ENCODE measurements at places on chromosomes 13 and 19. TPM values are rescaled to one million over a fixed set of nuclear protein-coding genes. Genes with fewer than 3 reads are reported as not detected.

GRCh38 chr19:43507880-43508279 is 3.3 kb upstream of the PHLDB3 start:
- H3K36me3 ChIP-seq: peaks cover 23% of the 10 kb centered on the region
- H3K4me3 ChIP-seq: no peak overlapping the region
- H3K4me1 ChIP-seq: peaks cover 17% of the 10 kb centered on the region
- no peaks in the 10 kb centered on the region for H3K27me3 ChIP-seq

DNA sequence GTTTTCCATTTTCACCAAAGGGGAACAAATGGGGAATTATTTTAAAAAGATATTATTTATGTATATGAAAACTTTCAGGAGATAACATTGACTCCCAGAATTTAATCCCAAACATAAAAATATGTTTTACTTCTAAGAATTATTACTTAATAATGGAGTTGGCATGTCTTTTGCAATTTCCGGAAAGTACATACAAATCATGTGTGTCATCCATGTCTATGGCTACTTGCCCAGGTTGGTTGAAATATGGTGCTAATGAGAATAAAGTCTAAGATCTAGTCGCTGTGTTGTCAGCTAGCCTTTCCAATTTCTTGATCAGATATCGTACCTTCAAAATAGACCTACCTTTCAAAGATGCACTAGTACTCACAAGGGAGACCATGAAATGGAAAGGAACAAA is 1003.2 kb upstream of the PCDH20 start:
- no peaks in the 10 kb centered on the region for H3K27me3 ChIP-seq
- H3K4me1 ChIP-seq: no peaks in the 10 kb centered on the region
- no peak overlapping the region for H3K27ac ChIP-seq
- H3K4me3 ChIP-seq: no peak overlapping the region
- H3K36me3 ChIP-seq: no peaks in the 10 kb centered on the region

DNA sequence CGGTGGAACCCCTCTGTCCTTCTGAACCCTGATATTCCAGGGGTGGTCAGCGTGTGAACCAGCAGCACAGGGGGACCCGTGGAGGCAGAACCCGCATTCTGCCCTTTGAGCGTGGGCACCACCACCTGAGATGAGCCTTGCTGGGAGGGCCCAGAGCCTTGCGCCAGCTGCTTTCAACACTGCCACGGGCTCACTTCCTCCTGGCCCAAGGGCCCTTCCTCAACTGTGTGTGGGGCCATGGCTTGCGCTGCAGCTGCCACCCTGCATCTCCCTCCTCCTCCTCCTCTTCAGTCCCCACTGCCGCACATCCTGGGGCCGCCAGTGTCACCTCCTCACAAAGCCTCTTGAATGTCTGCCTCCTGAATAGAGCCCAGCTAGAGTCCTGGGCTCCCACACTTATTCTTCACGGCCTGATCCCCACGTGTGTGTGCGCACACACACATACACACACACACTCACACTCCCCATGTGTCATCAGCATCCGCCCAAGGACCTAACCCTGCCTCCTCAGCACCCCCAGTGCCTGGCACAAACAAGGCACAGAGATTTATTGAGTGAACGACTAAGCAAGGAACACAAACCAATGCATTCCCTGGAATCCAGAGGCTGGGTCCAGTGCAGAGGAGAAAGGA is 26.9 kb upstream of the TMEM160 start:
- H3K27ac ChIP-seq: no peak overlapping the region
- no peaks in the 10 kb centered on the region for H3K27me3 ChIP-seq
- H3K4me1 ChIP-seq: peaks cover 10% of the 10 kb centered on the region
- H3K4me3 ChIP-seq: no peak overlapping the region

DNA sequence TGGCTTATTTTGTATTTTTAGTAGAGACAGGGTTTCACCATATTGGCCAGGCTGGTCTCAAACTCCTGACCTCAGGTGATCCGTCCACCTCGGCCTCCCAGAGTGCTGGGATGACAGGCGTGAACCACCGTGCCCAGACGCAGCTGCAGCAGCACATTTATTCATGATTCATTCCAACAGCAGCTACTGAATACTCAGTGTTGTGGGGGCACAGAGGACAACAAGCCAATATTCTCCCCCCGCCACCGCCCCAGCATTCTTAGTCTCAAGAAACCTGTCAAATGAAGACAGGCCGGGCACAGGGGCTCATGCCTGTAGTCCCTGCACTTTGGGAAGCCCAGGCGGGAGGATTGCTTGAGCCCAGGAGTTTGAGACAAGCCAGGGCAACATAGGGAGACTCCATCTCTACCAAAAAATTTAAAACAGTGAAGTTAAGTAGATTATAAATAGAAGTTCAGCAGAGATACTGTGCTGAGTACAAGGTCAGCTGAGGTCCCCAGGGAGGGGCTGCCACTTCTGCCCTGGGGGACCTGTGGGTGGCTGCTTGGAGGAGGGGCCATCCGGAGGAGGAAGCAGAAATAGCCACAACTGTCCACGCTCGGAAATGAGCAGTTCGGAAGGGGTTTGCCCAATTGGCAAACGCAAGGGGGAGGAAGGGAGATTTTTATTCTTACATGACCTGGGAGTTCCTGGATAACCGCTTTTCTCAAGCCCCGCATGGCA is 4.3 kb downstream of the DOT1L start:
- peaks cover under 1% of the 10 kb centered on the region for H3K36me3 ChIP-seq
- DNase-seq: peak; percentile 65
- H3K27ac ChIP-seq: peak overlapping the region; percentile 95
- H3K4me1 ChIP-seq: peaks cover 79% of the 10 kb centered on the region
- H3K27me3 ChIP-seq: no peaks in the 10 kb centered on the region

DNA sequence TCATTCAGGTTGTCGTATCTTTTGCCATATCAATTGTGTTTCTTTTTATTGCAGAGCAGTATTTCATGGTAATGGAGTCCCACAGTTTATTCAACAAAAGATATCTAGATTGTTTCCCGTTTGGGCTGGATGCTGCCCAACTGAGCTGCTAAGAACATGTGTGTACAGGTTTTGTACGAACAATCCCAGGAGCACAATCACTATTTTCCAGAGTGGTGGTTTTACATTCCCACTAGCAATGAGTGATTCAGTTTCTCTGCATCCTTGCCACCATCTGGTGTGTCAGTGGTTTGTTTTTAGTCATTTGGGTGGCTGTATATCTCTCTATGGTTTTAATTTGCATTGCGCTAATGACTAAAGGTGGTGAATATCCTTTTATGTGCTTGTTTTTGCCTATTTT is 52.7 kb upstream of the ZDHHC20 start:
- H3K4me3 ChIP-seq: no peak overlapping the region
- H3K4me1 ChIP-seq: no peaks in the 10 kb centered on the region
- H3K36me3 ChIP-seq: peaks cover 25% of the 10 kb centered on the region
- H3K27ac ChIP-seq: no peak overlapping the region
- no peak for DNase-seq

DNA sequence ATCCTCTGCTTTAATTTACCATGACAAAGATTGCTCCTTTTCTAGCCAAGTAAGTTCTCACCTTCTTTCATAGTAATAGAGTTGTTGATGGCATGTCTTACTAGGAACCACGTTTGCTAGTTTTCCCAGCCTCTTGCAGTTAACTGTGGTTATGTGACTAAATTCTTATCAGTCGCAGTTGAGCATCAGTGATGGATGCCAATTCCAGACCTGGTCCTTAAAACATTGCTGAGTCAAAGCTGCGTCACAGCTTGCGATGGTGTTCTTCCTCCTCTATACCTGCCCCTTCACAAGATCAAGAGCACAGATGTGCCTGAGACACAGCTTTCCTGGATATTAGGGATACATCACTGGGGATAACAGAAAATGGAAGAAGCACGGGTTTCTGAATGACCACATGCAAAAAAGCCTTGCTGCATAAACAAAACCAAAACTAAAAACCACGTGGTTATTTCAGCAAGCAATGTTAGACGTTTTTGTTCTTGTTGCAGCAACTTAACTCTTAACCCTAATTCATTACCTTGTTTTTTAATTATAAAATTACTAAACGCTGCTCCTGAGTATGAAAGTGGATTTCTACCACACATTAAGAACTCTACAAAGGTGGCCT is 97.6 kb upstream of the DACH1 start:
- no peaks in the 10 kb centered on the region for H3K36me3 ChIP-seq
- DNase-seq: no peak
- peak overlapping the region; percentile 11 for H3K4me3 ChIP-seq
- no peak overlapping the region for H3K27ac ChIP-seq

DNA sequence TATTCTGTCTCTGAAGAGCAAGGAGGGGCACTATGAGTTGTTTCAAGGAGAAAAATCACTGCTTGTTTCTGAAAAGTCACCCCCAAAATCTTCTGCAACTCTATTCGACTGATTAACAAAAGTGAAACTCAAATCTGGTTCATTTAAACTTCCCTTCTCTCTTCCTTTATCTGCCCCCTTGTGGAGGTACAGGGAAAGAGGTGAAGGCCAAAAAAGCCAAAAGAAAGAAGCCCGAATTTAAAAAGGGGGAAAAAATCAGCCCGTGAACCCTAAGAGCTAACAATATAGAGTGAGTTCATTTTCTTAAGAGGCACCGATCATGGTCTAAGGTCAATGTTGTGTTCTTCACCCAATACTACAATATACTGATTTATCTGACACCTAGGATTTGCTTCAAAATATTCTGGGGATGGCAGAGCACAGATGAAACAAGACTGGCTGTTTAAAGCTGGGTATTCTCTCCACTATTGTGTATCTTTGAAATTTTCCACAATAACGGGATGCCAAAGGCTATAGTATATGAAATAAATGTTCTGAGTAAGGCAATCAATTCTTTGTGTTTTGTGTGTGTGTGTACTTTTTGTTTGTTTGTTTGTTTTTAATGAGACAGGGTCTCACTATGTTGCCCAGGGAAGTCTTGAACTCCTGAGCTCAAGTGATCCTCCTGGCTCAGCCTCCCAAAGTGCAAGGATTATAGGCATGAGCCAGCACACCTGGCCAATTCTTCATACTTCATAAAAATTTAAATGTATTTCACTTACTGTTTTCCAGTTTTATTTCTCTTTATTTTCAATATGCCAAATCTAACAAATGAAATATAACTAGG is 55.0 kb upstream of the EEF1AKMT1 start:
- H3K27ac ChIP-seq: no peak overlapping the region
- H3K4me1 ChIP-seq: no peaks in the 10 kb centered on the region
- no peaks in the 10 kb centered on the region for H3K27me3 ChIP-seq

DNA sequence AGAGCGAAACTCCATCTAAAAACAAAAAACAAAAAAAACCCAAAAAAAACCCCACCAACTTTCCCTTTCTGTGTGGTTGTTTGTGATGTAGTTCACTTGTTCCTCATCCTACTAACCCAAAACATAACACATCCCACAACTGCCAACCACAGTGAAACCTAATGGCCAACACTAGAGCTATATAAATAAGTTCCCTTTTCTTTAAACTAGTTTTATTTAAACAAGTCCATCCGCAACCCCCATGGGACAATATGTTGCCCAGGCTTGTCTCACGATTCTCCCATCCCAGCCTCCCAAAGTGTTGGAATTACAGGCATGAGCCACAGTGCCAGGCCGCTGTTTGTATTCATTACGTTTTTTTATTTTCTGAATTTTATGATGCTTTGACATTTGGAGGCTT is 71.2 kb upstream of the ADGRE5 start:
- no peaks in the 10 kb centered on the region for H3K36me3 ChIP-seq
- no peaks in the 10 kb centered on the region for H3K27me3 ChIP-seq
- peak; percentile 21 for DNase-seq
- H3K4me3 ChIP-seq: no peak overlapping the region

GRCh38 chr13:100983111-100983510 is 308.5 kb upstream of the TMTC4 start:
- H3K4me3 ChIP-seq: no peak overlapping the region
- DNase-seq: no peak
- H3K27me3 ChIP-seq: no peaks in the 10 kb centered on the region
- H3K36me3 ChIP-seq: no peaks in the 10 kb centered on the region
- no peak overlapping the region for H3K27ac ChIP-seq
- H3K4me1 ChIP-seq: no peaks in the 10 kb centered on the region

DNA sequence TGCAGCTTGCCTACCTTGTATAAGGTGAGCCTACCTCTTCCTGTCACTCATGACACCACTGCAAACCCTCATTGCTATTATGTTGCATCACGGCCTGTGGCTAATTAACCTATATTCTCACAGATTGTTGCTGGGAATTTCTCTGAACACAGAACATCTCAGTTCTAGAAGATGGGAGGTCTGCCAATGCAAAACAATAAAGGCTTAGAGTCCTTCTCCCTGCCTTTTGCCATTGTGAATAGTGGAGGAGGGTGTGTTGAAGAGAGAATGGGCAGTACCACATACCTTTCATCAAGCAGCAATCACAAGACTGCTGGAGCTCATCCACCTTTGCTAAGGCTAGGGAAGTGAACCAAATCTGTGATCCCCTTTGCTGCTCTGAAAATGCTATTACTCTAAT is 34.4 kb downstream of the WDFY2 start:
- H3K27me3 ChIP-seq: no peaks in the 10 kb centered on the region
- H3K4me3 ChIP-seq: no peak overlapping the region
- no peaks in the 10 kb centered on the region for H3K36me3 ChIP-seq
- H3K4me1 ChIP-seq: peaks cover 10% of the 10 kb centered on the region
- H3K27ac ChIP-seq: no peak overlapping the region

- no peak for DNase-seq
- no peak overlapping the region for H3K4me3 ChIP-seq
- no peaks in the 10 kb centered on the region for H3K27me3 ChIP-seq
- no peaks in the 10 kb centered on the region for H3K4me1 ChIP-seq
- no peak overlapping the region for H3K27ac ChIP-seq
These were observed 429.3 kb downstream of the DIAPH3 start for GRCh38 chr13:59734393-59734792.

DNA sequence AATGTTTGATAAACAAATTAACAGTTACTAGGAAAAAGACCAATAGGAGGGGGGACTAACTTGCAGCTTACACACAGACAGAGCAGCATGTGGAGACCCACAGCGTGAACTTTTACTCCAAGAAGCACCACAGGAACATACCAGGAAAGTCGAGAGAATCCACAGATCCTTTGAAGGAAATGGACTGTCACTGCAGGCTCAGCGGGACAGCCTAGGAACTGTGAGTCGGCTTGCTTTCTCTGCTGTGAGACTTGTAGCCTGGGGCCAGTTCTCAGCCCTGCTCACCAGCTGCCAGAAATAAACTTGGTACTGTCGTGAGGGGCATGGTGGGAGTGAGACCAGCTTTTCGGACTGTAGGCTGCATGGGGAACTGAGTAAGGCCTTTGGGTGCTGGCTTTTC is 1211.5 kb downstream of the PCDH17 start:
- H3K27ac ChIP-seq: no peak overlapping the region
- no peaks in the 10 kb centered on the region for H3K4me1 ChIP-seq
- no peaks in the 10 kb centered on the region for H3K27me3 ChIP-seq
- H3K4me3 ChIP-seq: no peak overlapping the region

DNA sequence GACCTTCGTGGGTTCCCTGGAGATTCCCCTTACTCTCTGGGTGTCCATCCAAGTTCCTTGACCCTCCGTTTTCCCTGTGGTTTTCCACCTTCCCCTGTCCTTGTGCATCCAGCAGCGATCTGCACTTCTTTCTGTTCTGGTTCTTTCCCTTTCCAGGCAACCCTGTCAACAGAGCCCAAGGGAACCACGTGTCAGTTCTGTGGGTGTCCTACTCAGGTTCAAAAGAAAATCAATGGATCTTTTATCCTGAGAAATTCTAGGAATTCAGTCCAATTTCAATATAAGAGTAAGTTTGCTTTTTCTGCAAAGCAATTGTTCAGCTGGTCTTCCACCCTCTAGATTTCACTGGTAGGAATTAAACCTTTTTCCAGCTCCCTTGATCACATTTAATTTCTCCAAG is 1394.8 kb upstream of the SLC10A2 start:
- H3K4me1 ChIP-seq: no peaks in the 10 kb centered on the region
- H3K27ac ChIP-seq: no peak overlapping the region
- no peak for DNase-seq
- no peaks in the 10 kb centered on the region for H3K36me3 ChIP-seq

- peaks cover 15% of the 10 kb centered on the region for H3K36me3 ChIP-seq
- no peak overlapping the region for H3K4me3 ChIP-seq
- H3K27me3 ChIP-seq: no peaks in the 10 kb centered on the region
- peaks cover 39% of the 10 kb centered on the region for H3K4me1 ChIP-seq
- peak; percentile 71 for DNase-seq
These were observed 60.0 kb upstream of the GPR183 start for GRCh38 chr13:99367106-99367616.

SYNGR4 gene
- total RNA-seq: not detected

MAP4K1 gene
- 201 TPM for total RNA-seq

VPS36 gene
- 63.3 TPM for total RNA-seq

NKG7 gene
- total RNA-seq: 2,907 TPM

Measured in natural killer cell (primary cell).